Smooth muscle cell of the coronary artery (primary cell): ENCODE measurements at places on chromosomes 3 and 15. TPM values are rescaled to one million over a fixed set of nuclear protein-coding genes. Genes with fewer than 3 reads are reported as not detected.

Gene POU1F1
- total RNA-seq = not detected in 2 replicates

Gene THBS1
- total RNA-seq = 925 and 3,043 TPM in 2 replicates

Gene DUOX2
- under 0.01 TPM in 1 of 2 replicates, not detected in the other for total RNA-seq

Gene PLS1
- total RNA-seq = under 0.01 and 2.0 TPM in 2 replicates

Gene DOCK3
- total RNA-seq = 0.12 and 0.15 TPM in 2 replicates

Gene NANOGP8
- not detected in 2 replicates for total RNA-seq

Gene ONECUT1
- not detected in 2 replicates for total RNA-seq

Gene MFGE8
- 111 and 224 TPM in 2 replicates for total RNA-seq

Gene USP8
- total RNA-seq = 28.7 and 32.3 TPM in 2 replicates

Gene BLM
- 0.59 and 3.0 TPM in 2 replicates for total RNA-seq

Gene ISLR2
- total RNA-seq = 0.08 TPM in 1 of 2 replicates, not detected in the other

Gene MUSTN1
- not detected in 2 replicates for total RNA-seq

Gene SAMD7
- not detected in 2 replicates for total RNA-seq

Gene ROPN1
- not detected in 2 replicates for total RNA-seq

Gene ATP13A4
- 0.23 TPM in 2 replicates for total RNA-seq

Gene EFHB
- total RNA-seq = 0.23 and 1.9 TPM in 2 replicates

Gene EPM2AIP1
- 7.3 and 11.9 TPM in 2 replicates for total RNA-seq

Gene CLRN1
- total RNA-seq = not detected in 2 replicates

Gene SLC9C1
- 0.70 and 0.75 TPM in 2 replicates for total RNA-seq

Gene ITGB5
- total RNA-seq = 339 and 499 TPM in 2 replicates

Gene CDHR4
- total RNA-seq = 1.3 TPM in 1 of 2 replicates, not detected in the other

Gene EXD1
- not detected in 2 replicates for total RNA-seq

Gene FMN1
- total RNA-seq = 0.08 and 7.5 TPM in 2 replicates

Gene CLDN16
- under 0.01 TPM in 1 of 2 replicates, not detected in the other for total RNA-seq

Gene KLHL6
- under 0.01 TPM in 1 of 2 replicates, not detected in the other for total RNA-seq

Gene LTK
- 0.30 TPM in 1 of 2 replicates, not detected in the other for total RNA-seq

Gene DUOXA2
- total RNA-seq = not detected in 2 replicates

Gene LRRC15
- total RNA-seq = 0.45 and 1.5 TPM in 2 replicates

Gene PLCH1
- total RNA-seq = under 0.01 TPM in 1 of 2 replicates, not detected in the other

Gene MYZAP
- 0.35 TPM in 1 of 2 replicates, not detected in the other for total RNA-seq

Gene CHL1
- total RNA-seq = not detected in 2 replicates

Gene TMEM40
- not detected in 2 replicates for total RNA-seq

Gene TMEM212
- not detected in 2 replicates for total RNA-seq

Gene HRG
- not detected in 2 replicates for total RNA-seq

Gene CPA3
- not detected in 2 replicates for total RNA-seq

Gene CD200R1L
- total RNA-seq = not detected in 2 replicates

Gene GRIP2
- 0.08 and 0.47 TPM in 2 replicates for total RNA-seq
